ENCODE measurements at places on chromosomes 5 and 9.

- peak; percentile 3 for DNase-seq
Measured at GRCh38 chr5:126780165-126780827, 3.4 kb downstream of the LMNB1 start.

- no peak for DNase-seq
Measured at GRCh38 chr5:132082329-132083023, 8.9 kb downstream of the CSF2 start.

GRCh38 chr5:88854769-88855168, 28.2 kb downstream of the MEF2C start:
- DNase-seq: no peak

DNA sequence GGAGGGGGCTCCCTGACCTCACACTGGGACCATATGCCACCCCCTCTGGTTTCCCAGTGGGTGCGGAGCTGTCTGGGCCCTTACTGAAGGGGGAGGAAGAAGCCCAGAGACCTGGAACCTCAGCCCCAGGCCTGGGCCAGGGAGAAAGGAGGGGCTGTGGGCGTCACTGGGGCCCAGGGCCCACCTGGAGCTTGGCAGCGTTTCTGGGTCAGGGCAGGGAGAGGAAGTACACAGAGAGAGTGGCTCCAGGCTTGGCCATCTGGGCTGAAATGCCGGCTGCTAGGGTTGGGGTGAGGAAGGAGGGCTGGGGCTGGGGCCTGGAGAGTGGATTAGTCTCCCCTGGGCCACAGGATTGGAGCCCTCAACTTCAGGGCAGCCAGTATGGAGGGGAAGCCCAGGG, 6.4 kb upstream of the DAB2IP start:
- DNase-seq: no peak

GRCh38 chr5:99104538-99105132, 175.8 kb upstream of the CHD1 start:
- peak; percentile 26 for DNase-seq

DNA sequence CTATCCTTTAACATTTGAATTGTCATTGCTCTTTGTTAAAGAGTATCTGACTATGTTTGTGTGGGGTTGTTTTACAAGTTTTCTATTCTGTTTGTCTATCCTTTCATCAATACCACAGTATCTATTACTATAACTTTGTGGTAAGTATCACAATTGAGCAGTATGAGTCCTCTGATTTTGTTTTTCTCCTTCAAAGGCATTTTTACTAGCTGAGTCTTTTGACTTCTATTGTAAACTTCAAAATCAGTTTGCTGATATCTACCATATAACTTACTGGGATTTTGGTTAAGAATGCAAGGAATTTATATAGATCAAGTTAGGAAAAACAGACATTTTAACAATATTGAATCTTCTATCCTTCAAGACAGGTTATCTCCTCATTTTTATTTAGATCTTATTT, 789.8 kb upstream of the PTPRD start:
- DNase-seq: no peak

DNA sequence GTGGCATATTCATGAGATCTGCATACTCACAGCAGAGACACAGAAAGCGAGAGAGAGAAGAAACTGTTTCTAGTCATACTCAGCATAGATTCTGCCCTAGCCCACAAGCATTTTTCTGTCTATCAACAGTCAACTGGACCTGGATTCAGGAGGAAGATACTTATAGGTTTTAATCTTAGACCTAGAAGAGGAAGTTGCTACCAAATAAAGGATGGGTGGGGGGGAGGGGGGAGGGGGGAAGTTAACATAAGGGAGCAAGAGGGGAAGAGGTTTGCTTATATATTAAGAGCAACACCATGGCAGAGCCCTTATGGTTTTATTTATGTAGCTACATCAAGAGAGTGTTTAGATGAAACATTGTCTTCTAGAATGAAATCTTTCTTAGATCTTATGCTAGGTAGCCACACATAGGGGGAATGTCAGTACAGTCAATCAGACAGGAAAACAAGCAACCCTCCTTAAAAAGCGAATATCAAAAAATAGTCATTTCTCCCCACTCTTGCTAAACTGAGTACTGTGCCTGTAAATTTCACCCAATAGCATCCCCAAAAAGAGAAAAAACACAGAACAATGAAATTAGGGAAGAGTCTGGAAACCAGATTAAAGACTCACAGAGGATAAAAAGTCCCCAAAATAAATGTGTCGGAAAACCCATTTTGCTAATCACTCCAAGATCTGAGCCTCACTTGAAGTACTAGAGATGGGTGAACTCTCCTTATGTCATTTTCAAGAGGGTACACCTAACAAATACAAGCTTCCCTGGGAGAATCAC, 192.7 kb upstream of the NR4A3 start:
- no peak for DNase-seq

GRCh38 chr9:94084314-94084713, at the start of gene PTPDC1:
Gene PTPDC1, plus strand, starts transcription at chr9:94084464. Its CDS starts 67 bp downstream, at chr9:94084531.
- DNase-seq: peak; percentile 2

DNA sequence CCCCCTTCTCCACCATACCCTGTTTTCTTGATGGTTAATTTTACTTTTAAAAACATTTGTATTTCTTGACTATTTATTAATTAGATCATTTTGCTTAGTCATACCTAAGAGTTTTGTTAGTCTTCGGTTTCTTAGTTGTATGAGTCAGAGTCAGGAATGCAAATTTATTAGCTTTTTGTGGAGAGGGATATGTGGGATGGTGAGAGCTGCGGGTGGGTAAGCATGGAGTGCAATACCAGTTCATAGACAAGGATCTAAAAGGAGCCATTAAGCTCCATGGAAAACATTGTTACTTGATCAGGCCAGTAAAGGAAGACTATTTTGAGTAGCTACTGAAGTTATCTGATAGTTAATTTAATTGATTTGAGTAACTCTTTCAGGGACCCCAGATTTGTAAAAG, 77.5 kb downstream of the ZSWIM6 start:
- DNase-seq: no peak

- no peak for DNase-seq
Measured at GRCh38 chr9:33315371-33315770, 25.1 kb downstream of the NFX1 start.

- no peak for DNase-seq
Measured at GRCh38 chr9:81596679-81597418, 92.5 kb downstream of the TLE1 start.

DNA sequence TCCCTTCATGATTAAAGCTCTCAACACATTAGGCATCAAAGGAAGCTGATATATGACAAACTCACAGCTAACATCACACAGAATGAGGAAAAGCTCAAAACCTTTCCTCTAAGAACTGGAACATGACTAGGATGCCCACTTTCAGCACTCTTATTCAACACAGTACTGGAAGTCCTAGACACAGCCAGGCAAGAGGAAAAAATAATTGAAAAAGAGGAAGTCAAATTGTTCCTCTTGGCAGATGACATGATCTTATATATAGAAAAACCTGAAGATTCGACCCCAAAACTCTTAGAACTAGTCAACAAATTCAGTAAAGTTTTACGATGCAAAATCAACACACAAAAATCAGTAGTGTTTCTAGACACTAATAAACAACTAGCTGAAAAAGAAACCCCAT, 144.3 kb upstream of the NREP start:
- DNase-seq: no peak

- DNase-seq: no peak
Measured at GRCh38 chr5:78112931-78113330, 181.6 kb downstream of the AP3B1 start.

DNA sequence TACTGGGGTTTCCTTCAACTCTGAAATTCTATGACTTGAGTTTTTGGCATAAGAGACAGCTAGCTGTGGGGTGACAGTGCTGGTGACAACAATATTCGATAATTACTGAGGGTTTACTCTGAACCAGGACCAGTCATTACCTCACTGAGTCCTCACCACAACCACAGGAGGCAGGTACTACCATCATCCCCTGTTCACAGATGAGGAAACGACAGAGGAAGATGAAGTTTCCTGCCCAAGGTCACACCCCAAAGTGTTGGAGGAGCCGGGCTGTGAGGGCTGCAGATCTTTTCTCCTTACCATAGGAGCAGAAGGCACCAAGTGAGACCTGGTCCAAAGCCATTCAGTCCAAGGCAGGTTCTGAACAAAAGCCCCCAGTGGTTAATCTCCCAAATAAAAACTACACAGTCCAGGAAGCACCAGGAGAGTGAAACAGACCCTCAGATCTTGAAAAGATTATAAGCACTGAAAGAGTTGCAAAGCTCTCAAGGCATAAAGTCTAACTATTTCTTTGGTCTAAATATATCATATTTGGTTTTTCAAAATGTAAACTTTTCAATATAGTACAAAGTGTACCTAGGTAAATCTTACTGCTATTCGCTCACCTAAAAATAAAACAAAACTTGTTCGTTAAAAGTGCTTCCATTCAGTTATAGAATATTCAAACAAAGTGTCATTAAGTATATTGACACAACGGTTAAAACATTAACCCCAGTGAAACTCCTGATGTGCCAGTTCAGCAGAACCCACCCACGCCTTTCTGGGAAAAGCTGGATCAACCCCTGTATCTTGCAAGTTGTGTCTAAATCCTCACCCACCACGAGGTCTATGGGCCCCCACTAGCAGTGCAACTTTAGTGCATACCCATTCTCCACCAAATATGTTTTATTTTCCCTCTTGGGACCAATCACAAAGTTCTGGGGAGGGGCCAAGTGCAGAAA, 82.6 kb upstream of the EQTN start:
- DNase-seq: no peak

DNA sequence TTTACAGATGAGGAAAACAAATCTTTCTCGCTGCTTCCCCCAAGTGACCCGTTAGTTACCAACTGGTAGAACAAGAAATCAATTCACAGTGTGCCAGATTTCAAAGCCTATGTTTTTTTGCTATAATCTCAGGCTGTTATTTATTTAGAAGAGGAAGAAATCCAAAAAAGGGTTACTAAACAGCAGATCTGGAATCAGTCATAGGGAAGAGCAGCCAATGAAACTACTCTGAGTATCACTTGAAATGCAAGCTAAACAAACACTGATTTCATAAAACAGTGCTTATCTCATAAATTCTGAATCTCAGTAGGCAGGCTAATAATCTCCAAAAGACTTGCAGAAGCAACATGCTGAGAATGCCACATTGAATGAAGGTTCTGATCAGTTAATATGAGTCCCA, 829.5 kb upstream of the ACO1 start:
- DNase-seq: no peak

DNA sequence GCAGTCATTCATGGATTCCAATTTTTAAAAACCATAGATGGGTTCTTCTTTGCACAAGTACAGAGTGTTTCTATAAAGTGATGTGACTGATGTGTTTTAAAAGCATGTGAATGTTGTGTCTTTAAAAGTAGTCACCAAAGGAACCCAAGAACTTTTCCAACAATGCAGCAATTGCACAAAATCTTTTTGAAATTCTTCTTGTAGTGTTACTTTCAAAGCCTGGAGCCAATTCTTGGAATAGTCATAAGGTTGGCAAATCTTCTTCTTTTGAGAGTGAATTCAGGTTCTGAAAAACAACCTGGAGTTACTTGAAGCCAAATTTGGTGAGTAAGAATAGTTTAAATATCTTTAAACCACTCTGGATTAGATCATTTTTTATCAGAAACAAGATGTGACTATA, 10.5 kb downstream of the GRAMD2B start:
- DNase-seq: no peak

- no peak for DNase-seq
Measured at GRCh38 chr5:29150840-29151239, 2042.6 kb upstream of the CDH6 start.

GRCh38 chr9:121738411-121738810, 87.0 kb downstream of the DAB2IP start:
- DNase-seq: no peak

GRCh38 chr5:96671441-96671840, 9.3 kb downstream of the CAST start:
- DNase-seq: no peak

DNA sequence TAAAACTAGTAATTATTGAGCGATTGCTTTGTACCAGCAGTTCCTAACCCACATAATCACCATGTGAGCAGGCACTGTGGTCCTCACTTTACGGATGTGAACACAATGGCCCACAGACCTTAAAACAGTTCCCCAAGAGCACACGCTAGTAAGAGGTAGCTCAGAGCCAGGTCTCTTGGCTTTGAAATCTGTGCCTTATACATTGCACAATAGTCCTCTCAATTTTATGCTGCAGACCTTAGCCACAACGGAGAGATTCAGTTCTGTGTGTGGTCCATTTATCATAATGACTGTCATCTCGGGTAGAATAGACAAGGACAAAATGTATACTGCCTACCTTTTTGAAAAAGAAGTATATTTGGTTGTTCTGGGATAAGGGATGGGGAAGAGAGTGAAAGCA, 289.0 kb upstream of the ANKRD55 start:
- no peak for DNase-seq

DNA sequence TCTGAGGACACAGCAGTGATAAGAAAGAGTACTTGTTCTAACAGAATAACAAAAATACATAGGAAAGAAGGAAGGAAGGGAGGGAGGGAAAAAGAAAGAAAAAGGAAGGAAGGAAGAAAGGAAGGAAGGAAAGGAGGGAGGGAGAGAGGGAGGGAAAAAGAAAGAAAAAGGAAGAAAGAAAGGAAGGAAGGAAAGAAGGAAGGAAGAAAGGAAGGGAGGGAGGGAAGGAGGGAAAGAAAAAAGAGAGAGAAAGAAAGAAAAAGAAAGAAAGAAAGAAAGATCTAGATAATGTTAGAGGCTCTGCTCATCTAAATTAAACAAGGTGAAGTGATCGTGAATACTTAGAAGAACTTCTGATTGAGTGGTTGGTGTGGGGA, 29.8 kb downstream of the DUSP1 start:
- DNase-seq: no peak

- no peak for DNase-seq
Measured at GRCh38 chr5:39423331-39423751, 1.4 kb downstream of the DAB2 start.

GRCh38 chr5:54438620-54439389, 16.7 kb upstream of the HSPB3 start:
- no peak for DNase-seq

DNA sequence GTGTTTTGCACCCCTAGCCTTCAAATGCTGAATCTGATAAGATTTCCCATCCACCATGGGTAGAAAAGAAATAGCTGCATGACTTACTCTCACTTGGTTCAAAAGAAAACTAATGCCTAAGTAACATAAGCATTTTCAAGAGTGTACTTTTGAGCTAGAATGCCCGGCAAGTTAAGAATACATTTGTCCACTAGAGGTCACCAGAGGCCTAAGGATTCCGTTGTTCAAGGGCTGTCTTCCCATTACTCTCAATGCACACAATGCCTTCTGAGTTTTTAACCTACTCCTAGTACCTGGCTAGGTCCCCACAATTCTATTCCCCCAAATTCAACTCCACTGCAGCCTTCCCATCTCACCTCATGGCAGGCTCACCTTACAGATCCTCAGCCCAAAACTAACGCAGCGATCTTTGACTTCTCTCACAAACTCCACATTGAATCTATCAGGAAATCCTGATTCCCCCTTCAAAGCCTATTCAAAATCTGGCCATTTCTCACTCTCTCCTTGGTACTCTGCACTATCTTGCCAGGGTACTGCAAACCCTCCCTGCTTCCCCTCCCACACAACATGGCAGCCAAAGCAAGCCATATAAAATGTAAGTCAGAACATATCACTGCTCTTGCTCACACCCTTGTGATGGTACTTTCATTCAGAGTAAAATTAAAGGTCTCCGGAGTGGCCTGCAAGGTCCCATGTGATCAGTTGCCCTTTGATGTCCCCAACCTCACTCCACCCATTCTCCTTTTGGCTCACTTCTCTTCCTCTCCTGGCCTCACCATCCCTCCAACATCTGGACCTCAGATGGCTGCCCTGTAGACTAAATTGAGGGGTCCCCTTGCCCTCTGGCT, 13.4 kb downstream of the OXCT1 start:
- DNase-seq: peak; percentile 46

- DNase-seq: no peak
Measured at GRCh38 chr5:153520137-153520536, 29.7 kb downstream of the GRIA1 start.

GRCh38 chr5:98911280-98912040, 17.3 kb downstream of the CHD1 start:
- DNase-seq: no peak

- no peak for DNase-seq
Measured at GRCh38 chr5:119402081-119402480, 46.3 kb downstream of the TNFAIP8 start.
